ENCODE measurements at places on chromosomes 1 and 21.

DNA sequence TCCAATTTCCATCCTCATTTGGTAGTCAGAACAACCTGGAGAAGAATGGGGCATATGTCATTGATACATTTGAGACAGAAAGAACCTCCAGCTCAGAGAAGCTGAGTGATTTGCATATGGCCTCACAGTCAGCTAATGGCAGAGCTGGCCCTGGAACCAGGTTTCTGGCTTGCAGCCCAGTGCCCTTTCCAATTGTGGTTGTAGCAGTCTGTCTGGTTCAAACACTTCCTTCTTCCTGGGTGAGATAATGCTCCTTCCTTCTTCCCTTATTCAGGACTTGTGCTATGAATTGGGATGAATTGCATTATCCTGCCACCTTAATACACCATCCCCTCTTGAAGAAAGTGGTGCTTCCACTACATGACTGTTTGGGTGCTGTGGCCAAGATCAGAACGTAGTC lies 24.2 kb downstream of the SLC5A9 start:
- DNase-seq: no peak

DNA sequence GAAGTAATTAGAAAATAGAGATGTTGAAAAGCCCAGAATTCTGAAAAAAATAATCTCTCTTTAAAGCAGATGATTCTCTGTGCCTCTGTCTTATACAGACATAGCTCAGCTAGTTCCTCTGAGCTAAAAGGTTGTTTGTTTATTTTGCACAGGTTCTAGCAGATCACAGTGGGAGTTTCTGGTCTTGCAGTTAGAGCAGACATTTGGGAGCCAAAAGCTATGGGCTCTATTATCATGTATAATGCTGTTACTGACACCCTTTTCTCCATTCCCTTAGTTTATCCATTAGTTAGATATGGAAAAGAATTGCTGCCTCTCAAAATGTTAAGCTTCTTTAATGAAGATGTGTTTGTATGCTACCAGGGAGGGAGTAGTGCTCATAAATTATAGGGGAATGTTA lies 20.5 kb upstream of the CD55 start:
- no peak for DNase-seq

DNA sequence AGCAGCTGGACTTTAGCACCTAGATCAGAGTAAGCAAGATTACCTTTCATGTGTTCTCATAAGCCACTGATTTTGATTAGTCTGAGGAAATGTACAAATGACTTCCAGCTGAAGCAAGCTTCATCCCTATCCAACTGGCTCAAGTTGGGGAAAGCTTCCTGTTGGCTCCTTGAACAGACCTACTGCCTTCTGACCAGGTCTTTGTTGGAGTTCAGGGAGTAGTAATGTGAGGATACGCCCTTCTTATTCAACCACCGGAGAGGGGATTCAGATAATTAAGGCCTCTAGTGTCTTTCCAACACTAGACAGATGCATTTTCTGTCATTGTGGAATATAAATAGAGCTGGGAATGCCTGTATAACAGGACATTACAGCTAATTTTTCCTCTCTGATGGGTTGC lies 268.9 kb downstream of the TGFB2 start:
- DNase-seq: no peak

- no peak for DNase-seq
Observed at GRCh38 chr21:18000981-18001686, 182.0 kb upstream of the C21orf91 start.

- DNase-seq: peak; percentile 81
Observed at GRCh38 chr1:6475381-6476133, 9.6 kb upstream of the TNFRSF25 start.

- no peak for DNase-seq
Observed at GRCh38 chr1:17755120-17755519, at the start of gene ACTL8. Gene ACTL8 (plus strand): TSS chr1:17755333. CDS start chr1:17823009, 67,676 bp downstream.

- DNase-seq: no peak
Observed at GRCh38 chr1:221419513-221420095, 322.3 kb downstream of the DUSP10 start.

- no peak for DNase-seq
Observed at GRCh38 chr1:240869071-240869470, 257.1 kb upstream of the GREM2 start.

All from effector CD4-positive, alpha-beta T cell (primary cell).